Fibroblast of skin of right biceps (primary cell): ENCODE measurements at places on chromosomes 6 and 20.
A peak's percentile ranks its signal among the peaks of the same experiment; 100 is the strongest.

DNA sequence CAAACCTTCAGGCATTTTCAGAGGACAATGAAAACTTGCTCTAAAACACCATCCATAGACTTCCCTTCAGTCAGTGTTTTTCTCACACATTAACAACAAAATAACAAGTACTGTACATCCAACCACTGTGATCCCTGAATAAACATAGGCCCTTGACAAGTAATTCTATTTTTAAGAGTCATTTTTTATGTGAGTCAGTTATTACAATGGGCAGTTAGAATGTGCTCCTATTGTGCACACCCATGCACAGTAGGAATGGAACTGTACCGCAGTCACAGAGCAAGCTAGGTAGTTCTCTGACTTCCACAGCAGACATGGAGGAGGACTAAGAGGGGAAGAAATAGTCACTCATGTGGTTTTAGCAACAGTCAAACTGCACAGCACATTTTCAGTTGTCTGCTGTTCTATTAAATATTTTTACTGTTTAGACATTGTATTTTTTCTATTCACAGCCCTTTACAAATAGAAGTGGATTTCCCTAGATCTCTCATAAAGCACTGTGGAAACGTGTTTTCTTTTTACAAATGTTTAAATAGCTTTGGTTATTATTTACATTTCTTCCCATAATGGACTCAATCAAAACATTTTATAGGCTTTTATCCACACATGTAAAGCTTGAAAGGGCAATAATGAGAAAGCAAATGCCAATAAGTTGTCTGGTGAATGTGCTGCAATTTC is 100.4 kb downstream of the JAG1 start:
- peak; percentile 38 for DNase-seq

DNA sequence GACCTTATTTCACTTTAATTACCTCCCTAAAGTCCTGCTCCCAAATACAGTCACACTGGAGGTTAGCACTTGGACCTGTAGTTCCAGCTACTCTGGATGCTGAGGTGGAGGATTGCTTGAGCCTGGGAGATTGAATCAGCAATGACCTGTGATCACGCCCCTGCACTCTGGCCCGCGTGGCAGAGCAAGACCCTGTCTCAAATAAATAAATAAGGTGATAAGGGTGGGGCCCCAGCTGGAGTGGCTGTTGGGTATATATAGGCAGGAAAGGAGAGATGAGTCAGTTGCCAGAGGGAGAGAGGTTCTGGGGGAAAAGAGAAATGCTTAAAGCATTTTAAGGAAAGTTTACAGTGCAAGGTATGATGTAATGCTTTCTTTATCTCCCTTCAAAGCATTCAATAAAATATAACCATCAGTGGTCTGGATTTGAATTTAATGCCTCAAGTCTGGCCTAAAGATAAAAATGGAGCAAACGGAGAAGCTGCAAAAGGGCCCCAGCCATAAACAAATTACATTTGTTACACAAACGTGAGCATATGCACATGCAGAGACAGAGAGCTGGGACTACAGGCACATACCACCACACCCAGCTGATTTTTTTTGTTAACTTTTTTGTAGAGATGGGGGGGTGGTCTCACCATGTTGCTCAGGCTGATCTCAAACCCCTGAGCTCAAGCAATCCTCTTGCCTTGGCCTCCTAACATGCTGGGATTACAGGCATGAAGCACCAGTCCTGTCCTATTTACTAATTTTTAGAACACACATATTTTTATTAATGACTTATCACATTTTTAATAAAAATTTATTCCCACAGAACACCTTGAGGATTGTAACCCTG is 6.1 kb upstream of the PM20D2 start:
- DNase-seq: peak; percentile 24

DNA sequence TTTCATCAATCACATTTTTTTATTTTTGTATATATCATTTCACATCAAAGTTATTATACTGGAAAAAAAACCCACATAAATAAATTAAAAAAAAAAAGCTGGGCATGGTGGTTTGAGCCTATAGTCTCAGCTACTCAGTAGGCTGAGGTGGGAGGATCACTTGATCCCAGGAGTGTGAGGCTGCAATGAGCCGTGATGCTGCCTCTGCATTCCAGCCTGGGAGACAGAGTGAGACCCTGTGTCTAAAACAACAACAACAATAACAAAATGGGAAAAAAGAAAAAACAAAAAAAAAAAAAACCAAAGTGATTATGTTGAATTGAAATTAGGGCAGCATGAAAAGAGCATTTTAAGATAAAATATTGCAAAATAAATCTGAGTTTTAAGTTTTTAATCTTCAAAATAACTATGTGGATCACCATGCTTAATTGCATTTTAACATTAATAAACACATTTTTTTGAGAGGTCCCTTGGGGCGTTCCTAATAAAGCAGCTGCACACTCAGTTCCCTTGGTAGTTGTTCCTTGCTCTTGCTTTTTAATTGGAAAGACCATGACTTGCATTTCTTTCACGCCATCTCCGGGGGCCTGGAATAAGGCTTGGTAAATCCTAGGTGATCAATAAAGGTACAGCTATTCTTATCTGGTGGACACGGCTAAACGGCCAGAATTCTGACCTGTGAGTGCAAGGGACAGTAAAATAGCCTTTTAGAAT is 15.1 kb downstream of the NOX3 start:
- no peak for DNase-seq

DNA sequence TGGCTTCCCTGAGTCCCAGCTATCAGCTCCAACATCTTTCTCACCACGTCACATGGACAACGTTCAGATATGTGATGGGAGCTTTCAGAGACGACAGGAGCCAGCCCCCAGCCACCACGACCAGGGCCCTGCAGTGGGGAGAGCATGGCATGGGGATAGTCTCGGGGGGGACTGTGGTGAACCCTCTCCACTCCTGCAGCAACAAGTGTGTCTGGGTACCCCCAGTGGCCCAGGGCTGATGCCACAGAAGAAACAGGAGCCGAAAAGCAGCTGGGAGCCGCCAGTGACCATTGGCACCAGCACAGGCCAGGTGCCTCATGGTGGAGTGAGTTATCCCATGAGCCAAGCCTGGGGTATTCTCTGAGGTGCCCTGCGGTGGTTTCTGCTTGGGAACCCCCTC is 339.7 kb downstream of the TAF4 start:
- DNase-seq: no peak

DNA sequence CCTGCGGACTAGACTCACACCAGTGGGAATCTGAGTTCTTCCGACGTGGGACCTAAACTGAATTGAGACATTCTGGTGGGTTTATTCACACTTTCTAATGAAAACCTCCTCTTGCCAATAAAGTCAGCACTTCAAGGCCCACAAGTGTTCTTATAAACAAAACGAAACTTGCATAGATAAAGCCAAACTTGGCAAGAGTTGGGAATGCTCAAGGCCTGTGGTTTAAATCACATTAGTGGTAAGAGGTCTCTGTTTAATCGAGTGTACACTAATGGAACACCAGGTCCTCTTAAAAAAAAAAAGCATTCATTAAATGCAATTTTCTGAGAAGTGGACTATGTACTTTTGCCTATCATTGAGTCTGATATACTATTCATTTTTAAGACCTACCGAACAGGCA is 143.3 kb downstream of the SMOC2 start:
- DNase-seq: no peak

DNA sequence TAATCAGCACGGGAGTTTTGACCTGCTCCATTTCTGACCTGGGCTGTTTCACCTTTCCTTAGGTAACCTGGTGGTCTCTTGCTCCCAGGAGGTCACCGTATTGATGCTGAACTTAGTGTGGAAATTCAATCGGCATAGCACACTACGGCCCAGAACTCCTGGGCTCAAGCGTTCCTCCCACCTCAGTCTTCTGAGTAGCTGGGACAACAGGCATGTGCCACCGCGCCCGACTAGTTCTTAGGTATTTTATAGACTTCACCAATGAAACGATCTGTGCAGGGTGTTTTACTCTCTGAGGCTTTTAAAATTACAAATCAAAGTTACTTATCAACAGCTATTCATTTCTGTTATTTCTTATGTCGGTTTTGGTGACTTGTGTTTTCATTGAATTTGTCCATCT is 42.1 kb downstream of the ATG5 start:
- DNase-seq: no peak

DNA sequence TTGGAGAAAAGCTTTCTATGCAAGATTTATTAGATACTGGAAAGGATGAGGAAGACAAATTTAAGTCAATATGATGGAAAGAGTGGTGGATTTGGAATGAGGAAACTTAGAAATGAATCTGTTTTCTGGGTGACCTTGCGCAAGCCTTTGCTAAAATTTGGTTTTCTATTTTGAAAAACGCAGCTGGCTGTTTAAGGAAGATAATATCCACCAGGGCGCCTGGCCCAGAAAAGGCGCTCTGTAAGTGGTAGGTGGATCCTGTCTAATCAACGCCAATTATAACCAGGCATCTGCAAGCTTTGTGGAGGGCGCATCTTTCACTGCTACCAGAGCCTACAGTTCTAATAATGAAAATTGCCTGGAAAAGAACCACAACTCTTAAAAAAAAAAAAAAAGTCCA is 398 bp upstream of the SPATS1 start:
- DNase-seq: no peak

DNA sequence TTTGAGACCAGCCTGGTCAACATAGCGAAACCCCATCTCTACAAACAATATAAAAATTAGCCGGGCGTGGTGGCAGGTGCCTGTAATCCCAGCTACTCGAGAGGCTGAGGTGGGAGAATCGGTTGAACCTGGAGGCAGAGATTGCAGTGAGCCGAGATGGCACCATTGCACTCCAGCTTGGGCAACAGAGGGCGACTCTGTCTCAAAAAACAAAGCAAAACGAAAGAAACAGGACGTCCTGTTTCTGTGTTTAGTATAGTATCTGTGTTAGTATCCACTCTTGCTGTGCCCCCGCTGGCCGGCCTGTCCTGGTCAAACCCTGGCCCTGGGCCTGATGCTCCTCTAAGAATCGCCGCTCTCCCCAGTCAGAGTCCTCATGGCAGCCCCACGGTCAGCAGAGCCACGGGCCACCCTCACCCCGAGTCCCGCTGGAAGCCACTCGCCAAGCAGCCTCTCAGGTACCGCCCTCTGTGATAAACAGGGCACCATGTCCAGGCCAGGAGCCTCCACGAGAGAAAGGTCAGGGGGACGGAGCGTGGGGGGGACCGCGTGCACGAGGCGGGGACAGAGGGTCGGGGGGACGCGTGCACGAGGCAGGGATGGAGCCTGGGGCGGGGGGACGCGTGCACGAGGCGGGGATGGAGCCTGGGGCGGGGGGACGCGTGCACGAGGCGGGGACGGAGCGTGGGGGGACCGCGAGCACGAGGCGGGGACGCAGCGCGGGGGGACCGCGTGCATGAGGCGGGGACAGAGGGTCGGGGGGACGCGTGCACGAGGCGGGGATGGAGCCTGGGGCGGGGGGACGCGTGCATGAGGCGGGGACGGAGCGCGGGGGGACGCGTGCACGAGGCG is 384.5 kb downstream of the SMOC2 start:
- DNase-seq: no peak

DNA sequence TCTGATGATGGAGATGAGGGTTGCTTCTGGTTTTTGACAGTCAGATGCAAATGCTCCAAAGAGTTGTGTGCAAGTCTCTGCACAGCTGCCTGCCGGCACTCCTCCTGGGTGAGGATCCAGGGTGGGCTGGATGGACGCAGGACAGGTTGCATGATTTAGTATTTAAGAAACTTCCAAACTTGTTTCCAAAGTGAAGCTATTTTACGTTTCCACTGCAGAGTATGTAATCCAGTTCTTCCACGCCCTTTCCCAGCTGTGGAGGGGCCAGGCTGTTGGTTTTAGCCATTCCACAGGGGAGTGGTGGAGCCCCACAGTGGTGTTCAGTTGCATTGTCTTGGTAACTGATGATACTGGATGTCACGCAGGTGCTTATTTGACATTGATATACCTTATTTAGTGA is 157.3 kb downstream of the THBS2 start:
- no peak for DNase-seq

- DNase-seq: peak; percentile 33
Measured at GRCh38 chr6:33633462-33634158, 12.5 kb downstream of the ITPR3 start.

DNA sequence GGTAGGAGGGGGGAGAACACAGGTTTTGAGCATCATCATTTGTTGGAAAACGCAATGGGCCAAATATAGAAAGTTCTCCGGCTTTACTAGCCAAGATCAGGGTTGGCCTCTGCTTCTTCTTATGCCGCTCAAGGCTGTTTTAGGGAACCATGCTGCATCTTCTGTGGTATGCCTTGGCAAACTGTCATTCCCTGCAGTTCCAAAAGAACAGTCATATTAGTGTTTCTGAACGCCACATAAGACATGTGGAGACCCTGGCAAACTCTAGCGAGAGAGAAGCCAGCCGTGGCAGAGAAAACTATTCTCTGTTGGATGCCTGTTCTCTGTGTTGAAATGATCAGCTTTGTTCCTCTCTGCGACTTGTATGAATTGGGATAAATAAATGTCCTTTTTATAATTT is 10.8 kb downstream of the ACTR5 start:
- no peak for DNase-seq

DNA sequence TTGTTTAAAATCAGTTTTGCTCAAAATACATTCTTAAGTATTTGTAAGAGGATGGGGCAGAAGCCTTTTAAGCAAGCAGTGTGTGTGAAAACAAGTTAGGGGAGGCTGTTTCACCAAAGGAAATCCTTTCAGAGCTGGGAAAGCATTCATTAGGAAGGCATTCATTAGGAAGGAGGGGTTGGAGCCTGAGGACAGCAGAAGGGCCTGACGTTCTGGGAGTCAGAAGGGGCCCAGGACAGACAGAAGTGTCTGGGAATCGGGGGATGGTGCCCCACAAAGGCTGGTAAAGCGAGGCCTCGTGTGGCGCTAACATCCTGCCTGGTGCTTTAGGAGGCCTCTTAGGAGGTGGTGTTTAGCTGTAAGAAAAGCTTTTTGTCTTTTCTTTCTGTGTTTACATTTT is 80.6 kb upstream of the NXT1 start:
- DNase-seq: peak; percentile 7

GRCh38 chr6:19896693-19897010 is 59.5 kb downstream of the ID4 start:
- no peak for DNase-seq

GRCh38 chr6:42314571-42315258 is 97.1 kb upstream of the MRPS10 start:
- DNase-seq: no peak

- DNase-seq: no peak
Measured at GRCh38 chr20:33569802-33570391, 80.0 kb downstream of the CBFA2T2 start.

- no peak for DNase-seq
Measured at GRCh38 chr6:111648100-111648499, 42.4 kb upstream of the TRAF3IP2 start.

GRCh38 chr6:151002491-151002935 is 137.0 kb downstream of the MTHFD1L start:
- DNase-seq: peak; percentile 67

DNA sequence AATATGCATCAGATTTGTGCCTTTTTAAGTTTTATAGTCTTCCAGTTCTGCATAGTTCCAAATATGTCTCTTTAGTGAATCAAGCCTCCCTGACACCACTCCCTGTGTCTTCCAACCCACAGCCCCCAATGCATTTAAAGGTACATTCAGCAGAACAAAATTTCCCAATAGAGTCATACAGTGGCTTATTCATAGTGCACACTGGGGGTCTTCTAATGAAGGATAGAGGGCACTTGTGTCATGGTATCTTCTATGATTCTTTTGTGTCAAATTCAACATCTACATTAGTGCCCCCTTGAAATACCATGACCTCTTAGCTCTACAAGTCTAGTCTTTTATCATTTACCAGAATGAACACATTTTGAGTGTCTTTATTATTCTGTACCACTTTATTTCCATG is 33.8 kb downstream of the FLRT3 start:
- no peak for DNase-seq

- peak; percentile 25 for DNase-seq
Measured at GRCh38 chr20:20463933-20464374, 96.0 kb downstream of the INSM1 start.

GRCh38 chr6:15376900-15377487 is 131.1 kb downstream of the JARID2 start:
- no peak for DNase-seq

- no peak for DNase-seq
Measured at GRCh38 chr6:154125421-154125820, 86.4 kb downstream of the OPRM1 start.
